ENCODE measurements at places on chromosomes 7 and 10.

GRCh38 chr7:43700059-43700501 lies 29.2 kb downstream of the COA1 start:
- no peak for DNase-seq

DNA sequence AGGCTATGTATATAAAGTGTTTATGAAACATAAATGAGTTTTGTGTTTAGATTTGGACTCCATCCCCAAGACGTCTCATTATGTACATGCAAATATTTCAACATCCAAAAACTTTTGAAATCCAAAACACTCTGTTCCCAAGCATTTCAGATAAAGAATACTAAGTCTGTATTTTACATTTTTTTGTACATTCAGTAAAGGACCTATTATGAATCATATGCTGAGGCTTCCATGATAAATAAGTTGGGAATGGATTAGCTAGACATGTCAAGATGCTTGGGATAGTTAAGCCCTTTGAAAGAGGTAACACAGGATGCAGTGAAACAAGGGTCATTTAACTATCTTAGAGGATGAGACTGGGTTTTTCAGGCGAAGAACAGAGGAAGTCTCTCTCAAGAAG lies 262.9 kb downstream of the SNX13 start:
- no peak for DNase-seq

DNA sequence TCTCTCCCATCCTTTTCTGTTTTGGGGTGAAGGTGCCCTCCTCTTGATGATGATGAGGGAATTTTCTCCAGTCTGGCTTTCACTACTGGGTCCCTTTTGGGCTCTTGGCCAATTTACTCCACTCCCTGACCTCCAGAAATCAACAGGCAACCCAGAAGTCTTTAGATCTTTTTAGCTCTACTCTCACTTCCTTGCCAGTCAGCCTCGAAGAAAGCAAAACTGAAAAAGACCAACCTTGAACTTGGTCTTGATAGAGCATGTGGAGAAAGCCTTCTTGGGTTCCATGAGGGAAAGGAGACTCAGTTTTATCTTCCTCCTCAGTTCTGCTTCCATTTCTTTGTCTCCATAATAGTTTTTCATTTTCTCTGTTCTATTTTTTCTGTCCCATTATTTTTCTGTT lies 91.4 kb upstream of the NPVF start:
- no peak for DNase-seq

- DNase-seq = no peak
Observed at GRCh38 chr7:113370910-113371309, 252.6 kb upstream of the SMIM30 start.
